Cortex of kidney (tissue), 1 donor: ENCODE measurements at places on chromosomes 2 and 18.

GRCh38 chr2:34848691-34849090 is 1249.6 kb upstream of the FAM98A start:
- DNase-seq = no peak

DNA sequence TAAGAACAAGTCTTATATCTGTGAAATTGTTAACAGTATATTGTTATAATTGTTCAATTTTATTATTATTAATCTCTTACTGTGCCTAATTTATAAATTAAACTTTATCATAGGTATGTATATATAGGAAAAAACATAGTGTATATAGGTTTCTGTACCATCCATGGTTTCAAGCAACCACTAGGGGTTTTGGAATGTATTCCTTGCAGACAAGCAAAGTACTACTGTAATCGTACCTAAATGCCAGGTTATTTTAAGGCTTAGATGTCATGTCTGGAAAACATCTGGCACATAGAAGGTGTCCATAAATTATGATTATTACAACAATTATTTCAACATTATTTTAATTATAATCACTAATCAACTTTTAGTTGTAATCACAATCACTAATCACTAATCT is 8.4 kb downstream of the ITSN2 start:
- no peak for DNase-seq

DNA sequence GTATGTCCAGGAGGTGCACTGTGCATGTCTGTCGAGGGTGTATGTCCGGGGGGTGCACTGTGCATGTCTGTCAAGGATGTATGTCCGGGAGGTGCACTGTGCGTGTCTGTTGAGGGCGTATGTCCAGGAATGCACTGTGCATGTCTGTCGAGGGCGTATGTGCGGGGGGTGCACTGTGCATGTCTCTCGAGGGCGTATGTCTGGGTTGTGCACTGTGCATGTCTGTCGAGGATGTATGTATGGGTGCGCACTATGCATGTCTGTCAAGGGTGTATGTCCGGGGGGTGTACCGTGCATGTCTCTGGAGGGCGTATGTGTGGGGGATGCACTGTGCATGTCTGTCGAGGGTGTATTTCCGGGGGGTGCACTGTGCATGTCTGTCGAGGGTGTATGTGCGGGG is 249.3 kb upstream of the MYT1L start:
- DNase-seq = no peak

GRCh38 chr2:132497591-132497990 is 81.0 kb downstream of the GPR39 start:
- no peak for DNase-seq

GRCh38 chr2:174985614-174986013 is 19.6 kb downstream of the CHN1 start:
- DNase-seq = no peak

- no peak for DNase-seq
Observed at GRCh38 chr2:10185046-10185445, 62.5 kb downstream of the RRM2 start.

DNA sequence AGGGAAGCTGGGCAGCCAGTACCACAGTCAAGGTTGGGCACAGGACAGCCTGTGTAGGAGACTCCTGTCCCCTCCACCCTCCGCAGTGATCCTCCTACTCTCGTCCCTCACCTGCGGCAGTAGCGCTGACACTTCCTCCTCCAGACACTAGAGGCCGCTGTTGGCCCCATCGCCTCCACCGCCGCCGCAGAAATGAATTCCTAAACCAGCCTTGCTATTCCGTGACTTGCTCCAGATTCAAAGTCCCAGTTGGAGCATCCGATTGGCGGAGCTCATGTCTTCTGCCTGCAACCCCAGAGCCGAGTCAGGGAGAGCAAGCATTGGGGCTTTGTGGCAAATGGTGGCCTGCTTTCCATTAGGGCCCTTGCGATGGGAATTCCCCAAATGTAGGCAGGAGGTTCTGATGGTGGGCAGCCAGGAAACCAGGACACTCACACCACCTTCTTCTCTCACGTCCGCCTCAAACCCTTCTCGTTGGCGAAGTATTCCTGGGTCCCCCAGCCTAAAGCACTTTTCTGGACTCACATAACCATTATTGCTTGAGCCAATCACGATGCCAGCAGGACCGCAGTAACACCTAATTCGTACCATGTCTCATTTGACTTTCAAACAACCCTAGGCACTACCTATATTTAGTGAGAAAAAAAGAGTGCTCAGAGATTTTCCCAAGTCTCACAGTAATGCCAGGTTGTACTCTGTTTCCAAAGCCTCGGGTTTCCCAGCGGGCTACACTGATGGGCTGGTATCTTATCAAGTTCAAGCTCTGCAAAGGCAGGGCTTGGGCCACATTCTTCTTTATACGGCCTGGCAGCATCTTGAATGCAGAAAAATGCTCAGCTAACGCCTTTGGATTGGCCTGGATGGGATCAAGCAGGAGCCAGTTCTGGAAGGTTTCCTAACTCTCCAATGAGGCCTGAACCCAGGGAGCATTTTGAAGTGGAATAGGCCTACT is 1.2 kb upstream of the DNAJB2 start:
- DNase-seq = no peak

- DNase-seq = no peak
Observed at GRCh38 chr2:191384829-191385228, 139.6 kb downstream of the MYO1B start.

GRCh38 chr18:10274301-10274700 is 180.1 kb upstream of the APCDD1 start:
- DNase-seq = no peak

DNA sequence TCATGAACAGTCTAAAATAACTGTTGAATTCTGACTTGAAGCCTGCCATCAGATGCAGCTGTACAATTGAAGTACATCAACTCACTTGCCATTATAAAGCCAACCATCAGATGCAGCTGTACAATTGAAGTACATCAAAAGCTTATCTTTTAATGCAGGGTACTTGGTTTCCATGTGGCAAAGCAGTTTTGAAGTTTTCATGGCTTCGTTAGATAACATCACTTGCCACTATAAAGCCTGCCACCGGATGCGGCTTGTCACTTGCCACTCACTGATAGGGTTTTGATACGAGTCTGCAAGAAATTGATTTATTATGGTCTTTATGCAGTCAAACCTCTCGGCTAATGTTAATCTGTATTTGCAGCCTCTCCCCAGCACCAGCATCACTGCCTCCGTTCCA is 1605.8 kb downstream of the SUCLG1 start:
- DNase-seq = no peak

DNA sequence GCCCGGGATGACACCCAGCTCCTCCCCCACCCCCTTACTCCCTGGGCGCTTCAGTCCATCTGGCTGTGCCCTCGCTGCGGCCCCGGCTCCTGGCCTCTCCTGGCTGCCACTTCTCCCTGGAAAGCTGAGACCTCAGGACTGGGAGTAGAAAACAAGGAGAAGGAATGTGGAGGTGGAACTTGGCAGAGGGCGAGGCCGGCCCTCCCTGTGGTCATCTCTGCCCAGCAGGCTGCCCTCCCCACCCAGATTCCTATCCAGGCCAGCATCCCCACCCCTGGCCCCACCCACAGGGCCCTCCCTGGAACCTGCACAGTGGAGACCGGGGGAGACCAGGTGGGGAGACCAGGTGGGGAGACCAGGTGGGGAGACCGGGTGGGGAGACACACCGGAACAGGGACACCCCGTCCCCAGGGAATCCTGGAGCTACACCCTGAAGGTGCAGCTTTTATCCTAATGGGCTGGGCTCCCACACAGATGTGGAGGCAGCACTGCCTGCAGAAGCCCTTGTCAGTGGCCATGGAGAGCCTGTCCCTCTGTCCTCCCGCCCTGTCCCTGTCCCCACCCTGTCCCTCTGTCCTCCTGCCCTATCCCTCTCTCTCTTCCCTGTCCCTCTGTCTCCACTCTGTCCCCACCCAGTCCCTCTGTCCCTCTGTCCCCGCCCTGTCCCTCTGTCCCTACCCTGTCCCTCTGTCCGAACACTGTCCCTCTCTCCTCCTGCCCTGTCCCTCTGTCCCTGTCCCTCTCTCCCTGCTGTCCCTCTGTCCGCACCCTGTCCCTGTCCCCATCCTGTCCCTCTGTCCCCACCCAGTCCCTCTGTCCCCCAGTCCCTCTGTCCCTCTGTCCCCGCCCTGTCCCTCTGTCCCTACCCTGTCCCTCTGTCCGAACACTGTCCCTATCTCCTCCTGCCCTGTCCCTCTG is 157.1 kb downstream of the PXDN start:
- DNase-seq = no peak

GRCh38 chr2:74867841-74868658 is 34.1 kb downstream of the HK2 start:
- DNase-seq = no peak

GRCh38 chr2:72911256-72911655 is 6.1 kb upstream of the EMX1 start:
- DNase-seq = no peak

DNA sequence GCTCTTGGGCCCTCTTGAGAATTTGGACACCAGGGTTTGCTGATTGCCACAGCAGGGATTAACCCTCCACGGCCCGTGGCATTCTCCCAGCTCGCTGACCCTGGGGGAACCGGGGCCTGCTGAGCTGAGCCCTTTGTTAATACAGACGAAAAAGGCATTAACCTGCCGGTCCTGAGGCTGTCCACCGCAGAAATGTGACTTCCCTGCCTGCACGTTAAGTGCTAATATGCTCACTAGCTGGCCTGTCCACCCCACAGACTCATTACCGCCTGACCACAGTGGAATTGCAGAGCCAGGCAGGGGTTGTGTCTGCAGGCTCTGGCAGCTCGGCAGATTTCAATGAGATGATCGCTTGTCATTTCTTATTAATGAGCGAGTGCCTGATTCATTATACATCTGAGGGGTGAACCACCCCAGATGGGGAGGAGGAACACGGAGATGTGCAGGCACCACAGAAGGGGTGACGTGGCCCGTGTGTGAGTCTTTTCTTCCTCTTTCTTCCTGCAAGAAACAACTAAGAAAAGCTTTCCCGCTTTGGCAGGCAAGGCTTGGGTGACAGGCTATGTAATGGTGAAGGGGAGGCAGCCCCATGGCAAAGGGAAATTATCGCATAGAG is 126.0 kb downstream of the GLI2 start:
- DNase-seq = no peak

GRCh38 chr2:18721038-18721922 is 131.9 kb upstream of the NT5C1B start:
- DNase-seq = no peak

GRCh38 chr2:200786423-200786822 is 25.3 kb upstream of the BZW1 start:
- DNase-seq = no peak

GRCh38 chr2:16478434-16479210 is 187.0 kb downstream of the CYRIA start:
- DNase-seq = no peak

GRCh38 chr2:54543733-54544396 is 87.7 kb downstream of the SPTBN1 start:
- DNase-seq = no peak
